Thymus (tissue), 14 donors: ENCODE measurements at places on chromosomes 3 and 15. TPM values are rescaled to one million over a fixed set of nuclear protein-coding genes. Genes with fewer than 3 reads are reported as not detected.

GRCh38 chr15:80110920-80111319 lies 41.9 kb upstream of the FAH start:
- no peaks in the 10 kb centered on the region for H3K4me1 ChIP-seq
- no peak overlapping the region for H3K27ac ChIP-seq
- H3K4me3 ChIP-seq, result no peak overlapping the region
- no peak for DNase-seq
- H3K27me3 ChIP-seq, result no peaks in the 10 kb centered on the region
- no peaks in the 10 kb centered on the region for H3K36me3 ChIP-seq

DNA sequence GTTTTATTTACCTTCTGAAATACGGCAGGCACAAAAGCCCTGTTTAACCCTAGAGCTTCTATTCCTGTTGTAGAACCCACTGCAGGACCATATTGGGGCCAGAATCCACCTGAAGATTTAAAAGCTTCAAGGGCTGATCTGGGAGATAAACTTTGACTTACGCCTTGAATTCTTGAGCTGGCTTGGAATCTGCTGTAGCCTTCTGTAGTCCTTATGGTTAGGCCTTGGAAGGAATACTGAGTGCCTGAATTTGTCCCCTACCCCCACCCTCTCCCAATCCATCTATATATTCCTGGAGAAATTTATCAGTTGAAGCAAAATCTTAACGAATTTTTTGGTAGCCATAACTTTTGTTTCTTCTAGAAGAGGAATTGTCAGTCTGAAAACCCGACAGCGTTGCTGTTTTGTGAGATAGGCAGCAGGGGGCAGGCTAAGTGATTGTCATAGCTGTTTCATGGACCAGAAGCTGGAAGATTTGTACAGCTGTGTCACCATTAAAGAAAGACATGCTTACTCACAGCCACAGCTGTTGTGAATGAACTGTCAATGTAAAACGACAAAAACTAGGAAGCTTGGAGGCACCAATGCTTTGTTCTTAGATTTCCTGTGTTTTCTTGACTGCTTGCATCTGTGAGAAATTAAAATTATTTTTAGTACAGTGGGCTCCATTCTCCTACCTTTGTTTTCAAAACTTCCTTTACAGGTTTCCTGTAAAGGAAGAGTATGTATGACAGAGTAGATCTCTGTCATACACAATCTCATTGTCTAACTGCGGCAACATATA lies 12.8 kb downstream of the LXN start:
- H3K4me3 ChIP-seq, result no peak overlapping the region
- no peak overlapping the region for H3K27ac ChIP-seq
- H3K36me3 ChIP-seq, result peaks cover 52% of the 10 kb centered on the region
- no peaks in the 10 kb centered on the region for H3K4me1 ChIP-seq

DNA sequence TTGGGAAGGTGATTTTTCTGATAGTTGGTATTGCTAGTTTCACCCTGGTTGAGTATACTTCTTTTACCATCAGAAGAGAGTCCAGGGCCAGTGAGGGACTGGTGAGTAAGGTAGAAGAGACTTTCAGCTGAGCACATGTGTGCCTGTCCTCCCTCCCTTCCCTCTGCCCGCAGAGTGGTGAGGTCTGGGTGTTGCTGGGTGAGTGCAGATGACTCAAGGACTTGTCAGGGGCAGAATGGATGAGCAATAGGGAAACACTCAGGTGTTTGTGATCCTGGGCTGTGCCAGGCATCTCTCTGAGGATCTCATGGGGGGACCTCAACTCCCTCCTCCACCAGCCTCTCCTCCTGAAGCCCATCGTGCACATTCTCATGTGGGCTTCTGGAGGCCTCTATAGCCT lies 76.0 kb upstream of the GSK3B start:
- no peaks in the 10 kb centered on the region for H3K27me3 ChIP-seq
- H3K27ac ChIP-seq, result no peak overlapping the region
- no peaks in the 10 kb centered on the region for H3K4me1 ChIP-seq
- no peaks in the 10 kb centered on the region for H3K36me3 ChIP-seq

DNA sequence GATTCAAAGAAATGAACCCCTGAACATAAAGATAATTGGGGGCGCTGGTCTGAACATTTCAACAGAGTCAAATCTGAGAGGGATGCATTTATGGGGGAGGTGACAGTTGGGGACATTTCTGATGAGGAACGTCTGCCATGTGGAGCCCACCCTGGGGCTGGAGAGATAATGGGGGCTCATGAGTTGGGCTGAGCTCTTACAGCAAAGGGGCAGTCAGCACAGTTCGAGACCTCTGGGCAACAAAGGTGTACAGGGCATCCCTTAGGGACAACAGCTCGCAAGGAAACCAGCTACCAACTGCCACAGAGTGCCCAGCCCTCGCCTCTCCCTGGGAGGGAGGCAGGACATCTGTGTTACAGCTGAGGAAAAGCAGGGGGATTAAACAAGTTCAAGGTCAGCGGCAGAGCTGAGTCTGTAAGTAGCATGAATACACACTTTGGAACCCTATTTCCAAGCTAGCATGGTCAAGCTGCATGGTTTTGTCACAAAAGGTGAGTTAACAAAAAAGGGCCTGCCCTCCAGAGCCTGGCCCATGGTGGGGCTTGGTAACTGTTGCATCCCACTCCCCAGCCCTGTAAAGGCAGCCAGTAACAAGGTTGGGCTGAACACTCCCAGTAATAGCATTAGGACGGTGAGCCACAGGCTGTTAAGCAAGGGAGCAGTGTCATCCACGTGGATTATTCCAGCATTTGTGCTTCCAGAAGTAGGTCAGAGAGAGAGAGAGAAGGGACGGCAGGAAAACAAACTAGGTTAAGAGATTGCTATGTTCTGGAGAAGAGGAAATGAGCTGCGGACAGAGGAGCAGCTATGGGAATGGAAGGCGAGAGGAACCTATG lies 4.3 kb downstream of the GNB5 start:
- no peak overlapping the region for H3K4me3 ChIP-seq
- no peak overlapping the region for H3K27ac ChIP-seq
- no peaks in the 10 kb centered on the region for H3K27me3 ChIP-seq
- H3K36me3 ChIP-seq, result no peaks in the 10 kb centered on the region
- no peaks in the 10 kb centered on the region for H3K4me1 ChIP-seq
- no peak for DNase-seq

- H3K4me1 ChIP-seq, result no peaks in the 10 kb centered on the region
- no peaks in the 10 kb centered on the region for H3K27me3 ChIP-seq
- H3K27ac ChIP-seq, result no peak overlapping the region
- DNase-seq, result no peak
- H3K4me3 ChIP-seq, result no peak overlapping the region
Observed at GRCh38 chr3:174335324-174335723, 523.8 kb upstream of the NAALADL2 start.

DNA sequence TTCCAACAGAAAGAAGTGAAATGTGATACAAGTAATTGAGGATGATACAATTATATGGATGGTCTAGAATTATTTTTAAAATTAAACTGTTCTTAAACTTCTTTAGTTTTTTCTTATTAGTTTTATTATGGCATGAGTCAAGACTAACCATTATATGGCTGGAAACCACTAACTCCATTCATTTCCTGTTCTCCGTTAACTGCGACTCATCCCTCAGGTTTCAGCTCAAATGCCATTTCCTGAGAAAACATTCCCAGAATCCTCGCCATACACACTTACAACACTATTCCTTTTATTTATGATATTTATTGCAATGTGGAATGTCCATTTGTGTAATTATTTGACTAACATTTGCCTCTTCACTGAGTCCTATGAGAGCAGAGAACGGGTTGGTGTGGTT lies 394.1 kb downstream of the SOX2 start:
- no peak overlapping the region for H3K4me3 ChIP-seq
- H3K27ac ChIP-seq, result no peak overlapping the region
- H3K36me3 ChIP-seq, result no peaks in the 10 kb centered on the region
- H3K27me3 ChIP-seq, result no peaks in the 10 kb centered on the region
- no peak for DNase-seq

- no peak overlapping the region for H3K4me3 ChIP-seq
- no peaks in the 10 kb centered on the region for H3K27me3 ChIP-seq
- H3K4me1 ChIP-seq, result no peaks in the 10 kb centered on the region
- no peak for DNase-seq
Observed at GRCh38 chr3:170470063-170471016, 51.7 kb downstream of the CLDN11 start.

DNA sequence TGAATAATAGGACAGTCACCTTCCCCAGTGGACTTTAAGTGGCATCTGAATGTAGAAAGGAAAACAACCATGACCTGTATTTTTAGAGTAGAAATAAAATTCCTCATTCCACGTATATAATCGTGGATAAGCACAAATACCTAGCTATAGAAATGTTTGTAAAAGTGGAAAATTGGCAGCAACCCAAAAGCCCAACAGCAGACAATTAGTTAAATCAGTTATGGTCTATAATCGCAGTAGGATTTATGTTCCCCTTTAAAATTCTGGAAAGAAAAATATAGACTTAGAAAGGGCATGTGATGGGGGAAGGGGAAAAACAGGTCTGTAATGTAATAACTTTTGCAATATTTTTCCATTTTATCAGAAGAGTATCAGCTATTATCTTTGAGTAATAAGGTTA lies 241.9 kb upstream of the ST8SIA2 start:
- DNase-seq, result no peak
- peaks cover 18% of the 10 kb centered on the region for H3K4me1 ChIP-seq
- no peaks in the 10 kb centered on the region for H3K36me3 ChIP-seq
- H3K27me3 ChIP-seq, result no peaks in the 10 kb centered on the region
- H3K27ac ChIP-seq, result no peak overlapping the region

The GUCA1C gene
- 0.11 TPM for polyA plus RNA-seq

The LRTM1 gene
- 0.62 TPM for polyA plus RNA-seq

The SEC22A gene
- 15.8 TPM for polyA plus RNA-seq

The HESX1 gene
- 6.6 TPM for polyA plus RNA-seq

The PDZRN3 gene
- polyA plus RNA-seq, result 3.9 TPM

The GOLGA8M gene
- 0.21 TPM for polyA plus RNA-seq

The ACAD11 gene
- polyA plus RNA-seq, result 26.2 TPM

The TRIM42 gene
- polyA plus RNA-seq, result 0.05 TPM

The TMEM45A gene
- polyA plus RNA-seq, result 22.1 TPM

The REC114 gene
- polyA plus RNA-seq, result 0.07 TPM

The LRRC31 gene
- 0.07 TPM for polyA plus RNA-seq

The C3orf20 gene
- 0.02 TPM for polyA plus RNA-seq
